ENCODE measurements at places on chromosomes 7 and 10.

DNA sequence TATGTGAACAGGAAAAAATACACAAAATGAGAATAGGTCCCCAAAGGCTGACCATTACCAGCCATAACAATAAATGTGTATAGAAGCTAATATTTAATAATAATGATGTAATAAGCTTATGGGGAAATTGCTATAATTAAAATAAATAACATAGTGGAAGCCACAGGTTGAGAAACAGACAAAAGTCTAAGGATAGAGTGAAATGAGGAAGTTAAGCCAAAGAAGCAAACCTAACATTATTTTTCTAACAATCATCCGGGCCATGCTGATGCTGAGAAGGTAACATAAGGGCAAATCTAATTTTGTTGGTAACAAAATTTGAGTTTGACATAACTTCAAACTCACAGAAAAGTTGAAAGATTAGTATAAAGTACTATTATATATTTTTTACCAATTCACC, 115.9 kb downstream of the MICU1 start:
- no peak for DNase-seq

DNA sequence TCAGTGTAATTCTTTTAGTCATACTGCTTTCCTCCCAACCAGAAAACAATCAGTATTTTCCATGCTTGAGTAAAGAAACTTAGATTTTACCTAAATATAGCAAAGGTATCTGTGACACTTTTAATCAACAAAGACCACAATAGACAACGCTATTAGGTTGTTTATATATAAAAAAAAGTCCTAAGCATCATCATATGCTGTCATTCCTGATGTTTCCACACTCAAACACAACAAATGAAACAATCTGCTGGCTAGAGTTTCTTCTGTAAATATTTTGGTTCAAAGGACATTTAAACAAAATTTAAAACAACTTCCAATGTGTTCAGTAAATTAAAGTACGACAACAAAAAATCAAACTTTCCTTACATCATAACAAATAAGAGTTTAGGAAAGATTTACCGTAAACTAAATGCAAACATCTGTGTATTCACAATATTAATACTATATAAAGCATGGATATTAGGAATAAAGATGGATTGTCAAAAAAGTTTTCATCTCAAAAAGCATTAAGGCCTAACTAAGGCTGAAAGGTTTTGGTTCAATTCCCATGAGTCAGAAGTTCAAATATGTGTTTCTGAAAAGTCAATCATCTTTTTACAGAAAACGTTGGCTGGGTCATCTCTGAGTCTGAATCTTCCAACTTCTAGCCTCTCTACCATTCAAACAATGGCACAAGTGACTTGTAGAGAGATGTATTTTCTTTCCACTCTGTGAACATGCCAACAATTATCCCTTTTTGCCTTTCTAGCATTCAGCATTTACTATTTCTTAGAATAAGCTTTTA, 157.1 kb downstream of the CRPPA start:
- no peak for DNase-seq

DNA sequence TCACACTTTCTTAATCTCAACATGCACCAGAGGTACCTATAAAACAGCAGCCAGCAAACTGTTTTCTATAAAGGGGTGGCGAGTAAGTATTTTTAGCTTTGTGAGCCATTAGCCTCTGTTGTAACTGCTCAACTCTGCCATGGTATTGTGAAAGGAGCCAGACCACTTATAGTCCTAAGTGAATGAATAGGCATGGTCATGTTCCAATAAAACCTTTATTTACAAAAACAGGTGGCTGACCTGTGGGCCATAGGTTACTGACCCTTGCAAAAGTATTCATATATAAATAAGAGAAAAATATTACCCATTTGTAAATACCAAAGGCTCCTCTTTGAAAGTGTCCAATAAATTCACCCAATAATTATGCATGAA, 50.3 kb downstream of the ICA1 start:
- no peak for DNase-seq

GRCh38 chr7:114922652-114923402, 933 bp downstream of the MDFIC start:
- no peak for DNase-seq

GRCh38 chr10:61701706-61702105, 39.0 kb downstream of the CABCOCO1 start:
- no peak for DNase-seq

- DNase-seq, result no peak
Measured at GRCh38 chr10:30357075-30357801, 8.2 kb upstream of the MTPAP start.

GRCh38 chr7:82507976-82508677, 64.5 kb upstream of the CACNA2D1 start:
- no peak for DNase-seq

DNA sequence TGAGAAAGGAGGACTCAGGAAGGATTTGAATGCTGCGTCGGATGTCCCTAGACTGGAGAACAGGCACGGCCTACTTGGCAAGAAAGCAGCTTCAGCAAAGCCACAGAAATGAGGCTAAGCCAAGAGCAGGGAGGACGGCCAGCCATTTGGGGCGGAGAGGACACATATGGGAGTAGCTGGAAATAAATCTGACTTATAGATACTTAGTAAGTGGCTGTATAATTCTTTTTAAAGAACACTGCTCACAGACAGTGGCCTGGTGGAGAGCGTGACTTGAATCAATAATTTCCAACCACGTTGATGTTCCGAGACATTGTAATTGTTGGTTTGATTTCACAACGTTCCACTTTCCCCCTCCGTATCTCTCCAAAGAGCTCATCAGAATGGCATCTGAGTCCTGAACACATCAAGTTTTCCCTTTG, 67.7 kb upstream of the JCAD start:
- no peak for DNase-seq

DNA sequence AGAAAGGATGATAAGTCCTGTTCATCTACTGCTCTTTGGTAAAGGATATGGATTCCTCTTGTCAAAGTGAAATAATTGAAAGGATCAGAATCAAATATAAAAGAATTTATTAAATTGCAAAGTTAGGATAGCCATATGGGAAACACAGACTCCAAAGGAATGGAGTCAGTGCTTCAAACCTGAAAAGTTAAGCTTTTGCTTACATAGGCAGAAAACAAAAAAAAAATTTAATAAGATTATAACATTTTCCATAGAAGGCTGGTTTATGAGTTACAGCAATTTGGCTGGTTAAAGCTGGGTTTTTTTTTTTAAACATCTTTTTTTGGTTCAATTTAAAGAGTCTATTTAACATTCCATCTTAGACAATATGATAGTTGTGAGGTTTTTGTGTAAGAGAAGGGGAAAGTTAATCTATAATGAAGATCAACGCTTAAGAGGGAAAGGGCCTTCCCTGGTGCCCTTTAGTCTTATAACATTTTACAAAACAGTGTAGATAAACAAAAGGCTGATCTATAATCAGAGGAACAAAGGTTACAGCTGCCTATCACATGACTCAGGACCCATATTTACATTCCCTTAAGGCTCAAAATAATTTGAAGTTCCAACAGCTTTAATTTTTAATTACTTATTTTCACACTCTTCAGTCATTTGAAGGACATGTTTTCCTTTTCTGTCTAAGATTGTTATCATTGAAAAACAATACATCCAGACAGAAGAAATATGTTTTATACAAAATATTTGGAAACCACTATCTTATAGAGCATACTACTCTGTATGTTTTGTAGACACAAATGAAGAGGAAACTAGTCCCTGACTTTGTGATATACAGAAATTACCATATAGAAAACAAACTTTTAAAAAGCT, 234.3 kb upstream of the MBL2 start:
- no peak for DNase-seq

DNA sequence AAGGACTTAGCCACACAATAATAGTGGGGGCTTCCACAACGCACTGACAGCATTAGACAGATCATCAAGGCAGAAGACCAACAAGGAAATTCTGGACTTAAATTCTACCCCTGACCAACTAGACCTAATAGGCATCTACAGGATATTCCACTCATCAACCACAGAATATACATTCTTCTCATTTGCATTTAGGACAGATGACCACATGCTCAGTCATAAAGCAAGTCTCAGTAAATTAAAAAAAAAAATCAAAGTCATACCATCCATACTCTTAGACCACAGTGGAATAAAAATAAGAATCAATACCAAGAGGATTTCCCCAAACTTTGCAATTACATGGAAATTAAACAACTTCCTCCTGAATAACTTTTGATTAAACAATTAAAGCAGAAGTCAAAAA, 155.9 kb downstream of the CDK14 start:
- no peak for DNase-seq

DNA sequence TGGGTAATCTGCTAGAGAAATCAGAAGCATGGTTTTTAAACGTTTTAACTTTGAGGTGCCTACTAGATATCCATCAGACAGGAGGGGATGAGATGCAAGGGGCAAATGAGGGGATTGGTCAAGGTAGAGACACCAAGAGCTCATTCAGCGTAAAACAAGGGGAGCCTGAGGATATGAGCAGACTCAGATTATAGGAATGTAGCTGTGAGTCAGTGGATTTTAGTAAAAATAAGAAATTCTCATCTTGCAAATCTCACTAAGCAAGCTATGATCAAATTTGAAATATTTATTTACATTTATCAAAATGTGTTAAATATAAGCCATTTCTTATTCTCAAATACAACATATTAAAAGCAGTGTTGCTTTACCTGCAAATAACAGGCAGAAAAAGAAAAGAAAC, 21.4 kb upstream of the TFEC start:
- no peak for DNase-seq

- DNase-seq, result no peak
Measured at GRCh38 chr10:63539377-63539776, 18.2 kb downstream of the REEP3 start.
